ENCODE measurements at places on chromosomes 12 and 14.

GRCh38 chr14:80356413-80356812 lies 145.1 kb upstream of the DIO2 start:
- DNase-seq = no peak

DNA sequence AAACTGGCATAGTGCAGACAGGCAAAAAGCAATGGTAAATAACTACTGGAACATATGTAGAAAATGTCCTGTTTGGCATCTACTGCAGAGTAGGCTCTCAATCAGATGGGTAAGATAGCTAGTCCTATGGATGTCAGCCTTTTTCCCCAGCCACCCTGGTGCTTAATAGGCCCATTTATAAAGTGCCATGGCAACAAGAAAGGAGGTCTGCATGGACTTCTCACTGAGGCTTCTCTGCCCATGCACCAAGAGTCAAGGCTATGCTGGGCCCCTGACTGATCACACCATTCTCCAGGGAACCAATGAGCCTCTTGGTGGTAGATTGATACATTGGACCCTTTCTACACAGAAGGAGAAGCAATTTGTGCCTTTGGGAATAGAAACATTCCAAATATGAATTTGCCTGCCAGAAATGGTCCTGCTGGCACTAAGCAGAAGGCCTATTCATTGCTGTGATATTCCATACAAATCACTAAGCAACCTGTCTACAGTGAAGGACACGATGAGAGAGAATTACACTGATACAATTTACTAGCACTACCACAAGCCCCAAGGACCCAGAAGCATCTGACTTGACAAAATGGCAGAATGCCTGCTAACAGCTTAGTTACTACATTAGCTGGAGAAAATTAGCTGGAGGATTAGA lies 43.8 kb downstream of the RESF1 start:
- no peak for DNase-seq

DNA sequence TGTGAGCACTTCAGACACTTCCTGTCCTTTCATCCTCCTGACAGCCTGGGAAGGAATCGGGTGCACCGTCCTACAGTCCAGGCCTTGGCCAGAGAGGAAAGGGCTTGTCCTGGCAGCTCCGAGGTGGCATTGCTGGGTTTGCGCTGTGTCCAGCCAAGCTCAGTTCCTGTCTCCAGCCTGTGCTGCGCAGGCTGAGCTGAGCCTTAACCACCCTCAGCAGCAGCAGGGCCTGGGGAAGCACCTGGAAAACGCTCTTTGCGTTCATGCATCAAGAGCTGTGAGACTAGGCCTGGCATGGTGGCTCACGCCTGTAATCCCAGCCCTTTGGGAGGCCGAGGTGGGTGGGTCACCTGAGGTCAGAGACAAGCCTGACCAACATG lies 33.7 kb upstream of the EML1 start:
- no peak for DNase-seq

GRCh38 chr12:128337431-128338170 lies 70.6 kb downstream of the TMEM132C start:
- DNase-seq = no peak

GRCh38 chr12:46230306-46230705 lies 38.5 kb downstream of the SLC38A1 start:
- no peak for DNase-seq

DNA sequence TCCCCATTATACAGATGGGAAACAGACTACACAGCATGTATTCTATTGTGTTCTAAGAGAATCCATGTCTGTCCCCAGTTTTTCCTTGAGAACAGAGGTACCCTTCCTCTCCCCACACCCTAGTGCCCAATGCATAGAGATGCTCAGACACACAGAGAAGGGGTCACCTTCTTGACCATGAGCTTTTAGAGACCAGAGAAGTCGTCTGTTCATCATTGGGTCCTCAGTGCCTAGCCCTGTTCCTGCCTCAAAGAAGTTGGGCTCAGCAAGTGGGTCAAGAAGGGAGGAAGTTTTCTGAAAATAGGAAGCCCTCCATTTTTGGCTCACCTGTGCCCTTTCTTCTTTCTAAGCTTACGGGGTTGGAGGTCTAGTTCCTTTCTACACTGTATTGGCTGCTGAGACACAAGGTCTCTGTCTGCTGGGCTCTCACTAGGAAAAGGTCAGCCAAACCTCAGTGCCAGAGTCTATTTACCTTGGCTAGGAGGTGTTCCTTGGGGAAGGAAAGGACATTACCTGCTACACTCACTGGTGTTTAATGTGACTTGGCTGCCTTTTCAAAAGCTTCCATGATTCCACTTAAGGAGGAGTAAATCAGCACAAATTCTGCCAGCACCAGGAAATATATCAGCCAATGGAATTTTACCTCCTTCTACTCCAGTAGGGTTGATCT lies 198.5 kb upstream of the PWP1 start:
- no peak for DNase-seq

GRCh38 chr14:52352061-52352491 lies 38.0 kb downstream of the PTGER2 start:
- DNase-seq = no peak

GRCh38 chr12:3921526-3921925 lies 48.3 kb upstream of the PARP11 start:
- DNase-seq = no peak

DNA sequence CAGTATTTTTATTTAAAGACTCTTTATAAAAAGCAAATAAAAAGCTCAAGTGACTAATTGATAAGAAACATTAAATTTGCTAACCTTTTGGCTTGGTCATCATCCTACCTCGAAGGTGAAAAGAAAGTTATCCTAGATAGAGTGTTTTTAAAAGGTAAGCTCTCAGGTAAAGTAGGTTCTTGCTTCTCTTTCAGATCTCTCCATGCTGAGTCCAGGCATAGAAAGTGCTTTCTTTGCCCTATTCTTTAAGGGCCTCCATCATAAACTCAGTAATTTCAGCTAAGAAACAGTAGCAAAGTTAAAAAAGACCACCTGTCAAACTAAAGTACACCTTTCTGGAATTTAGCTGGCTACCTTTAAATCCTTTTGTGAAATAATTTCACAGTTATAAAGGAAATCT lies 20.6 kb upstream of the ANHX start:
- no peak for DNase-seq

DNA sequence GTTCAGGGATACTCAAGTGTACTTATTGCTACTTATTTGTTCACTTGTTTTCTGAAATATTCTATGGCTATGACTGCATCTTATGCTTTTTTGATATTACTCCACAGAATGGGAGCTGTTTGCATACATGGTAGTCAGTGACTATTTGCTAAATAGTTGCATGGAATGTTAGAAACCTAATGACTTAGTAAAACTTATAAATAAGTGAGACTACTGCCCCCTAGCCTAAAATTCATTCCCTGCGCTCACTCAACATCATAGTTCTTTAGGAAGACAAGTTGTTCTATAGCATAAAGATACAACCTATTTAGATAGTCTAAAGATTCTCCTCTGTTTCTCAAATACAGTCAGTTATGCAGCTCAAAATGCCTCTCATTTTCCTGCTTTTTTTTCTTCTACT lies 305.5 kb downstream of the CEP128 start:
- no peak for DNase-seq

- DNase-seq = no peak
These were observed 109.4 kb downstream of the TMEM30B start for GRCh38 chr14:61171727-61172126.

DNA sequence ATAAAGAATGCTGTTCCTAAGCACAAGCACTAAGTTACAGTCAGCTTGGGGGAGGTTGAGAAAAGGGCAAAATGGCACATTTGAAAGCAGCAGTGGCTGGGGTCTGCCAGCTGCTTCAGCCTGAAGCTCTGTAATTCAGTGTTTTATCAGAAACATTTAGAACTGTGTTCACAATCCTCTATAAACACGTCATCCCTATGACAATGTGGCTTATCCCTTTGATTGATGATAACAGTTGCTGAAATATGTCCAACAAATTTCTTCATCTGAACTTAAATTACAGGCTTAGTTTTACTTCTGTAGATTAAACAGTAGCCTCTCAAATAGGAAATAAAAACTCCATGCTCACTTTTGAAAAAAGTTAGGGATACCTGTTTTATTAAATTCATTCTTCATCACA lies 108.8 kb downstream of the VEZT start:
- no peak for DNase-seq

- DNase-seq = no peak
These were observed 22.2 kb upstream of the DIP2B start for GRCh38 chr12:50482571-50482970.

GRCh38 chr12:43957732-43958372 lies 122.0 kb downstream of the TMEM117 start:
- DNase-seq = peak; percentile 3

DNA sequence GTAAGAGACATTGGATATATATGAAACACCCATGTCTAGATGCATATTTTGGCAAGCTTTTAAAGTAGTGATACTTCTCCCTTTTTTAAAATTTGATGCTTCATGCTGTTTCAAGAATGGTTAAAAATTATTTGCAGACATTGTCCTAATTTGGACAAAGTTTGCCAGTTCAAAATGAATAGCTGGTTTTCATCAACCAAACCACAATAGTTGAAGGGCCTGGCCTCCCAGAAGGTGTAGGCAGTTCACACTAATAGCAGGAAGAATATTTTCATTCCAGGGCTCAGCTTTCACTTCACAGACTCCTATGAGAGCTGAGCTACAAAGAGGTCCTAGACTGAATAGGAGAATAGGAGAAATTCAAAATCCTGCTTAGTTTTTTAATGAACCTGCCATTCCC lies 78.7 kb downstream of the STXBP6 start:
- DNase-seq = no peak

- DNase-seq = no peak
These were observed 133.0 kb downstream of the BTG1 start for GRCh38 chr12:92012691-92013090.

- DNase-seq = no peak
These were observed 23.7 kb downstream of the ABCD2 start for GRCh38 chr12:39595928-39596327.

GRCh38 chr12:5556033-5556614 lies 124.2 kb downstream of the NTF3 start:
- DNase-seq = no peak

- no peak for DNase-seq
These were observed 27.0 kb downstream of the MSRB3 start for GRCh38 chr12:65305346-65305950.

GRCh38 chr14:51167587-51168214 lies 72.3 kb upstream of the TMX1 start:
- DNase-seq = no peak

- DNase-seq = no peak
These were observed 16.2 kb downstream of the RXYLT1 start for GRCh38 chr12:63795944-63796343.

DNA sequence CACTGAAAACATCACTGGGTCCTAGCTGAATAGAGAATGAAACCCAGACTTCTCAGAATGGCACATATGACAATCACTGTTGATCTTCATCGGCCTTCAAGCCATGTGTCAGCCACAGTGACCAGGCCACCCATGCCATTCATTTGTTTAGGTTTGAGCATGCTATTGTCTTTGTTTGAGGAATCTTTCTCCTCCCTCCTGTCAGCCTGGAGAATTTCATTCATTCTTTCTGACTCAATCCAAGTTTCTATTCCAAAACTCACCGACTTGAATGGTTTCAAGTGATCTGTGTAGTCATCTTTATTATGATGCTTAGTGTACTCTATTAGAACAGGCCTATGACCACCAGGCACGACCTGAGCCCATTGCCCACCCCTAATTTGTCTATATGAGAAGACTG lies 106.3 kb downstream of the ETNK1 start:
- no peak for DNase-seq

GRCh38 chr12:574475-575128 lies 88.6 kb downstream of the NINJ2 start:
- no peak for DNase-seq

DNA sequence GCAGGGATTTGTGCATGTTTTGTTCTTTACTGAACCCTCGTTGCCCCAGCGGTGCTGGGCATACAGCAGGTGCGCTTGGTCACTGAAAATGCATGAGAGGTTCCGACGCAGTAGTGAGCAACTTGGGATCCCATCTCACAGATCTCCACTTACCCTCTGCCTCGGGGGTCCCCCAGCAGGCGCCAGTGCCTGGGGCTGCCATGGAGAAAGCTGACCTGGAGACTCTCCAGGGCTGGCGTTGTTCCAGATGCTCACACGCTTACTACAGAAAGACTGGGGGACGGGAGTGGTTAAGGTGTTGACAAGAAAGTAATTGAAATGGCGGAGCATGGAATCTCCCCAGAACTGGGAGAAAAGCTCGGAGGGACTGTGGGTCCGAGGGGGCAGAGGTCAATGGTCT lies 14.2 kb downstream of the GLT1D1 start:
- DNase-seq = no peak

GRCh38 chr12:58540480-58541299 lies 379.6 kb downstream of the LRIG3 start:
- DNase-seq = no peak

GRCh38 chr12:90010089-90010488 lies 301.5 kb upstream of the ATP2B1 start:
- no peak for DNase-seq

DNA sequence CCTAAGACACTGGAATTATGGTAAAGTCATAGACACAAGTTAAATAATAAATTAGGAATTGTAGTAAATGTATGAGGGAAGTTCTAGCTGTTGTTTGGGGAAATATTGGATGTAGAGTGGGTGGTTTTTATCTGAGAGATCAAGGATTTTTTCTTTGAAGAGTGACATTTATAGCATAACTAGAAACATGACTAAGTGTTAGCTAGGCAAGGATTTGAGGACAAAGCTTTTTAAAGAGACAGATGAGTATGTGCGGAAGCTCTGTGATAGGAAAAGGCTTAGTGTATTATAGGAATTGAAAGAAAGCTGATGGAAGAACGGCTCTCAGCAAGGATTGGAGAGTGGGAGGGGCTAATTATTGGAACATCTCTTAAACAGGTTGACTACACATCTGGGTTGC lies 24.5 kb downstream of the PDZRN4 start:
- no peak for DNase-seq

DNA sequence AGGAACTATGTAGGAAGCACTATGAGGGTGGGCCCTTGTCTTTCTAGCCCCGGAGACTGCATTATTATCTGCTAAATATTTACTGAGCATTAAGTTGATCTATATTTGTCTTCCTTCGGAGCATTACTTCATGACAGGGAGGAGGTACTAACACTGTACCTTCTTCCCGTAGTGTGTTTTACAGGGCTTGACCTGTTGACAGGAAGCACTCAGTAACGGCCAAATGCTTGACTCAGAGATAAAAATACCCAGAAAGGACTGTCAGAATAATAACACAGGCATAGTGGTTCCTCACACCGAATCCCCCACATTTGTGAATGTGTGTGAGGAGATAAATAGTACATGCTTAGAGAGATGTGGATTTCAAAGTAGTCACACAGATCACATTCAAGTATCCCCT lies 466.6 kb downstream of the EGLN3 start:
- DNase-seq = no peak

DNA sequence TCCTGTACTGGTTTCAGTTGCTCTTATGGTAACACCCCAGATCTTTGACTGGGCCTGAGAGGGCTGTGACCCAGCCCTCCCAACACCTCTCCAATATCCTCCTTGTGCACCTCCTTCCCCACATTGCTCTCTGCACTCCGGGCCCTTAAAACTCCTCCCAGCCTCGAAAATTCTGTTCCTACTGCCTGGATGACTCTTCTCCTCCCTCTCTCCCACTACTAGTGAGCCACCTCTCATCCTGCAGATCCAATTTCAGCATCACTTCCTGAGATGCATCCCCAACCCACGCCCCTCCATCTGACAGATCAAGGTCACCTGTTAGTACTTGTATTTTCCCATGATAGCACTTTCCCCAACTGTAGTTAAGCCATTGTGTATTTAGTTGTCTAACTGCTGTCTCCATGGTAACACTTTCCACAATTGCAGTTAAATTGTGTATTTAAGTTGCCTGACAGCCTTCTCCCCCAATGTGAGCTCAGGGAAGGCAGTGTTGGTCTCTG lies 11.5 kb upstream of the NT5DC3 start:
- DNase-seq = no peak

All from T-cell (primary cell).